ENCODE measurements at places on chromosomes 3 and 15.

GRCh38 chr3:2568156-2568555 lies 469.5 kb downstream of the CNTN4 start:
- no peak for DNase-seq

DNA sequence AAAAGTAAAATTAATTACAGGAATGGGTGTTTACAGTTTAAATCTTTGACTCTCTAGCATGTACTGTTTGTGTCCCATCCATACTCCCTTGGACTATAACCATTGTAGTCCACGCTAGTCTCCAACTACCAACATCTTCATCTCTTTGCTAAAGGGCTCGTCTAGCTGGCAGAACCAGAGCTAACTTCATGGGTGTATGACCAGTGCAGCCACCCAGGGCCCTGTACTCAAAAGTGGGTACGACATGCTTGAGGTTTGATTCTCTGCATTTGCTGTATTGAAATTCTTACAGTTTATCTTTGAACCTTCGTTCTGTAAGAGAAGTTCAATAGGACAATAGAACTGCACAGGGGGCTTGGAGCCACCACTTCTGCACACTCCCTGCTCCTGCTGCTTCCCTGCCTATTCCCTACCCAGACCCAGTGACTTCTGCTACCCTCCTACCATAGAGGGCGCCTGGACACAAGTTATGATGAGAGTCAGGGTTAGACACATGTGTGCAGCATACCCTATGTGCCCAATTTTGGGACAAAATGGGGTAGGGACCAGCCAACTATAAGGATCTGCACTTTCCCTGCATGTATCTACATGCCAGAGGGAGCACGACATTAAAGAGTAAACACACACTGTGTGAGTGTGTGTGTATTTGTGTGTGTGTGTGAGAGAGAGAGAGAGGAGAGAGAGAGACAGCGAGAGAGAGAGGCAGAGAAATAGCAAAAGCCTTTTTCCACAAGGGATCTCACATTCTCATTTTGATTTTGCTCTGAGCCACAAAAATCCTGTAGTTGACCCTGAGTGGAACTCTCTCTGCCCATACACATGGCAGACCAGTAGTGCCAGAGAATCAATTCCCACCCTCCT lies 59.0 kb upstream of the NECTIN3 start:
- no peak for DNase-seq

DNA sequence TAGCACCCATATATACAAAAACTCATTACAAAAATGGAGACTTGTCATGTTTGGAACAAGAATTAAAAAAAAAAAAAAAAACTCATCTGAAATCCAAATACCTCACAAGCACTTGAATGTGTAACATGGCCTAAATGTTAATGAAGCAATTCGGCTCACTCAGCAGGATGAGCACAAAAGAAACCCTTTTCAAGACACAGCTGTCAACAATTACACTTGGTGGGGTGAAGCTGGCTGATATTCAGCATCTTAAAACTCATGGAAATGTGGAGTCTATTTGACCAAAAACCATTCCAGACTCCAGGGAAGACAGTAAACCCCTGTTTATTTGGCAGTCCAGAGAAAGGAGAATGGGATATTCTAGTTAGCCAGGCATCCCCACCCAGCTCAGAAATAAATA lies 205.4 kb upstream of the TSC22D2 start:
- DNase-seq = no peak

DNA sequence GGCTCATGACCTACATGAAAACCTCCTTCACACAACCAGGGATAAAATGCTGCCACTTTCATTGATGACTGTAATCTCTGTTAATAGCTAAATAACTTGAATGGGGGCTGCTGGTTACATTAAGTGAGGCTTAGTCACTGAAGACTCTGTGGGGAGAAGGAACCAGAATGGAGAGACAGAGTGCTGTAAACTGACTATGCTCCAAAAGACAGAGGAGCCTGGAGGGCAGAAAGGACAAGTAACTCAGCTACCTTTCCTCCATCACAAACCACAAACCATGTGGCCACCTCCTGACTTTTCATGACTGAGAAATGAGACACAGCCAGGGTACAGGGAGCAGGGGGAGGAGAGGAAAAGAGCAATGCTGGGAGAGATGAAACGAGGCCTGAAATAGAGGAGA lies 97.1 kb upstream of the TRIM42 start:
- no peak for DNase-seq

GRCh38 chr3:61182662-61183061 lies 68.6 kb downstream of the FHIT start:
- DNase-seq = no peak

- DNase-seq = no peak
Observed at GRCh38 chr15:47188758-47189507, 528.4 kb upstream of the SEMA6D start.

- peak; percentile 10 for DNase-seq
Observed at GRCh38 chr3:169661361-169662131, 2.0 kb downstream of the MECOM start.

DNA sequence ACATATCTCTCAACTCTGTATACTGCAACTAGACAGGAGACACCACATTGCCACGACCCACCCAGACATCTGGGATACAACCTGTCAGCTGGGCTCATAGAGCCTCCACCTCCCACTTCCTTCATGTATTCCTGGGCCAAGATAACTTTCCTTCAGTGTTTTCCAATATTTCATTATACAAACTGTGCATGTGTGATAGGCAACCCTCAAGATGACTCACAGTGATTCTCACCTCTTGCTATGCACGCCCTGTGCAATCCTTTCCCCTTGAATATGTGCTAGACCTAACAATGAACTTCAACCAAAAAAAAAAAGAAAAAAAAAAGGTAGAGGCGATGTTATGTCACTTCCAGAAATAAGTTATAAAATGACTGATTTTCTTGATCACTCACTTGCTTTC lies 138.0 kb upstream of the ALCAM start:
- DNase-seq = no peak

GRCh38 chr3:65597226-65597951 lies 441.3 kb downstream of the MAGI1 start:
- DNase-seq = no peak

GRCh38 chr3:44019736-44020135 lies 221.9 kb upstream of the TOPAZ1 start:
- DNase-seq = no peak

DNA sequence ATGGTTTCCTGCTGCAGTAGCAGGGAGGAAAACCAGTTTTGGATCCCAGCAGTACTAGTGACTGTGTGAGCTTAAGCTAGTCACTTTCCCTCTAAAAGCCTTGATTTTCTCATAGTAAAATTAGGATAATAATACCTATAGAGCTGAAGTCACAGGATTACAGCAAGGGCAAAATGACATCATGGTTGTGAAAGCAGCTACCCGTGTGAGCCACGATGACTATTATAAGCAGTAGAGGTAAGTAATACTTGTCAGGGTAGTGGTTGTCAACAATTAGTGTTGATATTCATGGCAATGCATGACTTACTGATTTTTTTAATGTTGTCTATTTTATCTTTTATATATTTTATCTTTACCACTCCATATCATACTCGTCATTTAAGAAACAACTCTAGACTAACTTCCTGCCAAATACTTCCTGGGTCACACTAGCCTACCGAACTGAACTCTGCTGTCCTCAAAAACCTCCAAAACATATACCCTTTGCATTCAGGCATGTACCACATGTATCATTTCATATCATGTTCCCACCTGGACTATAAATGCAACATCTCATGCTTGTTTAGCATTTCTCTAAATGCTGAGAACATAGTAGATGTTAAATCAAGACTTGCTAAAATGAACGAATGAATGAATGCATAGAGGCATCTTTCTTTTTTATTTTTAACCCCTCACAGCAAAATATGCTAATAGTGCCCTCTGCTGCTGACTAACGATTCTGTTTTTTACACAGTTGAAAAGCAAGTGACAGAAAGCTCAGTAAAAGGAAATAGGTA lies 172.6 kb downstream of the P3H2 start:
- no peak for DNase-seq

DNA sequence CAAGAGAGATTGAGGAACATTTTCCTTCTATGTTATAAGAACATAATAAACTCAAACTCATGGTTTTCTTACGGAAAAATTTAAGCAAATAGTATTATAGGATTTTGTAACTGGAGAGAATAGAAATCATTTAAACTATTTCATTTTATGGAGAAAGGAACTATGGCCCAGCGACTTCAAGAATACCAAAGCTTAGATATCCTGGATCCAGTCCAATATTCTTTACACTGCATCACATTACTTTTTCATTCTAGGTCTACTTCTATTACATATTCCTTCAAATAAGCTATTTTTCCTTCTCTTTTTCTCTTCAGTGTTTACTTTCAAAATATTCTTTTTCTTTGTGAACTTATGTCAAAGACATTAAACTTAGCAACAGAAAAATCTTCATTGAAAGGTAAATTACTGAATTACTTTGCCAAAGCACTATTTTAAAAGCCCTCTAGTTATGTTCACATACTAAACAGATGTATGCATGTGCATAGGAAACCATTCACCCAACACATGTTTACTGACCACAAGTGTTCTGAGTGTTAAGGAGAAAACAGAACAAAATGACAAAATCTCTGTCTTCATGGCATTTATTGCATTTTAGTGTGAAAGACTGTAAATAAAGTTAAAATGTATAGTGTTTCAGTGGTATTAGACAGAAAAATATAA lies 20.4 kb downstream of the KPNA4 start:
- DNase-seq = no peak

DNA sequence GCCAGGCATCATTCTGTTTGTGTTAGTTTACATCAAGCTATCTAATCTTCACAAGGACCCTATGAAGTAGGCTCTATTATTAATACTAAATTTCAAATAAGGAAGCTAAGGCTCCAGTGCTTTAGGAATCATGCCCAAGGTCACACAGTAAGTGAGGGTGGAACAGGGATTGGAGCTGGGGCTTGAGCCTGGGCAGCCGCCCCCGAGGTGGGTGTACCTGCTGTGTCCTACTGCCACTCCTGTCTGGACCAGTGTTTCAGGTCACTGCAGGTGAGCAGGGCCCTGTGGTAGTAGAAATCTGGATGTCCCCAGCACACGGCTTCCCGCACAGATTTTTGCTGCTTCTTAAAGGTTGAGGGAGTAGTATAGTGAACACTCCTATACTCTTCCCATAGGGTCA lies 6.5 kb downstream of the KLF13 start:
- no peak for DNase-seq

GRCh38 chr3:30696896-30697295 lies 90.5 kb downstream of the TGFBR2 start:
- no peak for DNase-seq

GRCh38 chr15:60729850-60730458 lies 251.0 kb upstream of the ICE2 start:
- peak; percentile 72 for DNase-seq

GRCh38 chr15:50353975-50354837 lies 792 bp downstream of the GABPB1 start:
- DNase-seq = peak; percentile 69

DNA sequence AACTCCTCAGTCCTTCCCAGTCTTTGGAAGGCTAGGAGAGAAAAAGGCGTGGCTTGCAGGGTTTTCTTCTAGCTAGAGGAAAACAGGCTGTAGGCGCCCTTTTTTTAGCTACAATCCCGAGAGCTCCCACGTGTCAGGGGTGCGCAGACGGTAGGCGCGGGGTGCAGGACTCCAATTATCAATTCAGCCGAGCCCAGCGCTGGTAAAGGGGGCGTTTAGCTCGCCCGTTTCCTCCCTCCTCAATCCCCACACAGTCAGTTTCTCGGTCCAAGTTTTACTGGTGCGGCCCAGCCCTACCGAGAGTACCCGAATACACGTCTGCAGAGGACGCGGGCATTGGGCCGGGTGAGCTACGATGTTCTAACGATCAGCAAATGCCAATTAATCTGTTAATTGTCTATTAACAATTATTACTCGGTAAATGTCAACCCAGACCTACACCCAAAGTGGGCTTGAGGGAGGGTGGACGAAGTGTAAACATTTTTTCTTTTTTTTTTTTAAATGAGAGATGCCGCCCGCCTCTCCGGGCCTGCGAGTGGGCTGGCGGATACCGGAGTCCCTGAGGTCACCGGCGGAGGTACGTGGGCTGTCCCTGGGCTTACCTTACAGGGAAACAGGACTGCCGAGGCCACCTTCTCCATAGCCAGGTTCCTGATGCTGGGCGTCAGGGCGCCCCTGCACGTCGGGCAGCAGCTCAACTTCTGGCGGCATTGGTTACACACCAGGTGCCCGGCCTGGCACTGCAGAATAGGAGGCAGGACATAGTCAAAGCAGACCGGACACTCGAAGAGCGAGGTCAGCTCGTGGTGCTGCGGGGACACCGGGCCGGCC lies 923 bp downstream of the SIAH2 start:
- DNase-seq = no peak

DNA sequence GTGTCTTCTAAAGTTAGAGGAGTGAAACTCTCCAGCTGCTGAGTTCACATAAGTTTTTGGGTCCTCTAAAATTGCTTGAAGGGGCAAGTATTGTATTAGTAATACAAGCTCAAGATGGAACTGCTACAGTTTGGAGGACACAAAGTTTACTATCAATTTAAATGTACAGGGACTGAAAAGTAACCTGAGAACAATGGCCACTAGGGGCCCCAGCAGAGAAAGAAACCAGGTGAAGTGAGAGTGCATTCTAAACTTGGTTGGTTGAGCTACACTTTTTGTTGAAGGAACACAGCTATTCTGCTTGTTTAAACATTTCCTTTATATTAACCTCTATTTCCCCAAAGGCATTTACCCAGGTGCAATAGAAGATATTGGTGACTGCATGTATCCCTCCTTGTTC lies 755.5 kb downstream of the GBE1 start:
- DNase-seq = no peak

GRCh38 chr3:184832044-184832443 lies 20.1 kb downstream of the VPS8 start:
- DNase-seq = no peak

DNA sequence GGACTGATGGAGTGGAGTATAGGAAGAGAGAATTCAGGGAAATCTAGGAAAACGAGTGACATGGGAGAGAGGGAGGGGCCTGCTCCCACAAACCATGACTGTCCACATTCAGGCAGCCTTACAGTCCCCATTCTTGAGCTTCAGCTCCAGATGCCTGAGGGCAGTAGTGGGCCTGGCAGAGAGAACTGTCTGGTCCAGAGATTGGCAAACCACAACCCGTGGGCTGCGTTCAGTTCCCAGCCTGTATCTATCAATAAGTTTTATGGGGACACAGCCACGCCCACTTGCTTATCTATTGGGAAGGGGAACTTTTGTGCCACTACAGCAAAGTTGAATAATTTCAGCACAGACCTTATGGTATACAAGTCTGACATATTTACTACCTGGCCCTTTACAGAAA lies 63.8 kb downstream of the SLCO2A1 start:
- no peak for DNase-seq

GRCh38 chr3:72633121-72633520 lies 215.1 kb downstream of the SHQ1 start:
- DNase-seq = no peak

- no peak for DNase-seq
Observed at GRCh38 chr3:121722411-121722810, 27.1 kb downstream of the GOLGB1 start.

GRCh38 chr3:139241783-139242182 lies 102.0 kb upstream of the MRPS22 start:
- DNase-seq = no peak

- DNase-seq = no peak
Observed at GRCh38 chr3:11116336-11117059, 37.8 kb upstream of the HRH1 start.

GRCh38 chr3:167302678-167303077 lies 77.4 kb downstream of the ZBBX start:
- DNase-seq = no peak

Measured in T-helper 2 cell treated with Interferon-gamma antibody and Interleukin-4, amounts not matched to agents 5 μg/mL and 100 μg/mL, for 36 hours (primary cell).